Ureter (tissue), 1 donor: ENCODE measurements at places on chromosomes 2 and 18. TPM values are rescaled to one million over a fixed set of nuclear protein-coding genes. Genes with fewer than 3 reads are reported as not detected.
A peak's percentile ranks its signal among the peaks of the same experiment; 100 is the strongest.

DNA sequence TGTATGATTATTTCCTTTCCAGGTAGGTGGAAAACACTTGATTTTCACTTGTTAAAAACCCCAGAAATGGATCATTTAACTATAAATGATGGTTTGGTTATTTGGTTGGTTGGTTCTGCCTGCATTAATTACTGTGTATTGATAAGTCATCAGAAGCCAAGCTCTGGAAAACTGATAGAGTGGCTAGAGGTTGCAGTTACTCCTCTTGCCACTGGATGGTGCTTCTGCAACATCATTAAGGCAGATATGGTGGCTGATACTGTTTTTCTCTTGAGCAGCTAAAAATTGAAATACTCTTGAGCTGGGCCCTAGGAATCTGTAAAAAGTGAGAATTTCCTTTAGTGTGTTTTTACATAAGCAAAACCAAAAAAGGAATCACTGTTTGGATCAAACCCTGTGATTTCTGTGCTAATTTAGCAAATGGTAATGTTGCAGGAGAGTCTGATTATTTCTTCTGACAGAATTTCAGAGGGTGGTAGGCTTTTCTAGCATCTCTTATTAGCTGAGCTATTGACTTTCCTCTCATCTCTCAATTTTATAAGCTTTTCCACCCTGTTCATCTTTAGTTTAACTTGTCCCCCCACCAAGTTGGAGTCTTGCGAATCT is 54.3 kb downstream of the RAB10 start:
- DNase-seq, result no peak

DNA sequence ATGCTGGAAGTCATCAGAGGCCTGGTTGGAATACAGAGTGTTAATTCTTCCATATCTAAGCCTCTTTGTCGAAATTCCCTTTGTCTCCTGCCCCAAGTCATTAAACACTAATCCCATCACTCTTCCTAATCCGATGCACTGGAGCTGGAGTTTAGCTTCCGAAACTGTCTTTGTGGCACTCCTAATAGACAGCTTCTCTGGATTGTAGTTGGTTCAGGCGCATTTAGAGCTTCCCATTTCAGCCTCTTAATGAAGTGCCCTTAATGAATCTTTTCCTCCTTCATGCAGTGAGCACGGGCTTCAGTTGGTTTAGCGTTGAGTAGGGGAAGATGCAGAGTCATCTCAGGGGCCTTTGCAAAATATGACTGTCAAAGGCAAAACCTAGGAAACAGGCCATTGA is 72.2 kb upstream of the MEIS1 start:
- no peak for DNase-seq

DNA sequence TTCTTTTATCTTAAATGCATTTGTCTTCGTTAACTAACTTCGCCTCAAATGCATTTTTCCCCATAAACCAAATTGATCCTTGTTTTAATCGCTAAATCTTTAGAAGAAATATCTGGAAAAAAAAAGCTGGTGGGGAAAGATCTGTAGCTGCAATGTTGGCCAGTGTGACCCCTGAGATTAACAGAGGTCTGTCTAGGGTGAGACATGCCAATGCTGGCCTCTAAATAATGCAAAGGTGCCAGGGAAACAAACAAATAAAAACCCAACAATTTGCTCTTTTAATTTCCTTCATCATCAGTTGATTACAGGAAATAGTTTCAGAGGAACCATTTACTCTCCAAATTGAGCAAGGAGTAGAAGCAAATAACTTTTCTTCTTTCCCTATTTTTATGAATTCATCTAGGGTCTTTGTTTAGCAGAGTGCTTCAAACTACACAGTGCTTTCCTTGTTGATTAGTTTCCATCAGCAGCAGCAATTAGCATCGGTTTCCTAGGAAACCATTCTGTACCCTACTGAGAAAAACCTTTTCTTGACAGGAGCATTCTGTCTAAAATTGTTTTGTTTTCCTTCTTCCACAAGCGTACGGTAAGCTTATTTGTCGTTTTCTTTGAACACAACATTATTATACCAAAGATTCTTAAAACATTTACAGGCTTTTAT is 100.5 kb upstream of the UNC80 start:
- DNase-seq, result no peak

DNA sequence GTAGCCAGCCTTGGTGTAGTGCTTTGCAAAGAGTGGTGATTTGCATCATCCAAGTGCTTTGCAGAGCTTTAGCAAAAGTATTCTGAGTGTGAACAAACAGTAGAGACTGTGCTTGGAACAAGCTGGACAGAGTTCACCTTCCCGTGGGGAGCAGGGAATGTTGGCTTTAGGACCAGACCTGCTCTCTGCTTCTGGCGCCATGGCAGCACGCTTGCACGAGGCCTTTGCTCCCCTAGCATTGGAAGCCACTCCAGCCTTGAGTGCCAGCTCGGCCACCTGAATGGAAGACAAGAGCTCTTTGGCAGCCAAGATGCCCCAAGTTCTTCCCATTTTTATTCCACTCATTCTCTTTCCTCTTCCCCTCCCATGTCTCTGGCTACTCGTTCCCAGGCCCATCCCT is 250.8 kb upstream of the OSR1 start:
- DNase-seq, result no peak

DNA sequence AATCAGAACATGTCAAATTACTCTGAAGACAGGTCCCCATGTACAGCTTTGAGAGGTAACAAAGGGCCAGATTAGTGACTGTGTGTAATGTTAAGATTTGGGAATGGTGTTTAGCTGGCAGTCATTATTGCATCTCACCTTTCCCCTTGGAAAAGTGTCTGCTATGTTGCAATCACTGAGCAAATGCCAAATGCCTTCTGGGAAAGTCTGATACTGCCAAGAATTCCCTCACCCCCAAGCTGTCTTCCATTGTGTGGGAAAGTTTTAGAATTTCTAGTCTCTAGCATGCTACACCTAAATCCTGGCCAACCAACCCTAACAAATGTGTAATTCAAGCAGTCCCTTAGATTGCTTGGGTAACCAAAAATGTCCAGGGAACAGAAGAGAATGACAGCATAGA is 13.6 kb upstream of the PELI1 start:
- DNase-seq, result no peak

GRCh38 chr2:160493227-160494028 is at the start of gene RBMS1:
Gene RBMS1, minus strand, starts transcription at chr2:160493807. Its CDS starts 444 bp downstream, at chr2:160493363.
- peak; percentile 65 for DNase-seq

- DNase-seq, result no peak
Measured at GRCh38 chr18:54950221-54950620, 9.0 kb downstream of the CCDC68 start.

The SCN9A gene
- total RNA-seq, result 3.1 TPM

The ASPRV1 gene
- 1.7 TPM for total RNA-seq

The ABCG8 gene
- not detected for total RNA-seq

The TTL gene
- total RNA-seq, result 22.2 TPM

The DCDC2C gene
- total RNA-seq, result not detected
